ENCODE measurements at places on chromosomes 12 and 14.

GRCh38 chr12:24599736-24600135 lies 349.2 kb downstream of the BCAT1 start:
- DNase-seq: no peak

- no peak for DNase-seq
Observed at GRCh38 chr12:23535441-23535840, 414.0 kb downstream of the SOX5 start.

- no peak for DNase-seq
Observed at GRCh38 chr12:130573766-130574165, 142.3 kb downstream of the RIMBP2 start.

GRCh38 chr14:101007004-101007614 lies 103.6 kb upstream of the RTL1 start:
- no peak for DNase-seq

- no peak for DNase-seq
Observed at GRCh38 chr12:27709932-27710591, 570 bp upstream of the MRPS35 start.

DNA sequence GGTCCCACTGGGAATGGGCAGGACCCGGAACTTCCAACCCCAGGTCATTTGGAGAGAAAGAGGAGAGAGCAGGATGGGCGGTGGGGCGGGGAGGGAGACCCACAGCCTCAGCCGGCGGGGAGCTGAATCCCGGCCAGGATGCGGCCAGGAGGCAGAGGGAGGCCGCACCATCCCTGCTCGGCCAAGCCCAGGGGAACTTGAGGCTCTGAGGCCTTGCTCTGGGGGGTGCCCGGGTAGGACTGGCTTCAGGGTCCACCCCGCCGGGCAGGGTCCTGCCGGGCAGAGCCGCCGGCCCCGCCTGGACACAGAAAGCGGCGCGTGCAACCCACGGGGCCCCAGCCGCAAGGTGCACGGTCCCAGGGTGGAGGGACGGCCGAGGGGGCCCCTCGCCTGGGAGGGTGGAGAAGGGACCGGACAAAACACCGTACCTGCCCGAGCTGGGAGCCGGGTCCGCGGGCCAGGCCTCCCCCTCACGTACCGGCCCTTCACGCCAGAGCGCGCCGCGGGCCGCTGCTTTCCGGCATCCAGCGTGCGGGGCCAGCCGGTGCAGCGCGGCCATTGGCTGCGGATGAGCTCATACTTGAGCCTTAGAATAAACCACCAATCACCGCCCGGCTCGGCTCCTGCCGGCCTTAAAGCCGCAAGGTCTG lies at the start of gene RPS6KL1:
Gene RPS6KL1 (minus strand): TSS at position 509 of the 650 bp plus-strand sequence. CDS start 1,719 bp downstream, outside the sequence.
- peak; percentile 67 for DNase-seq

DNA sequence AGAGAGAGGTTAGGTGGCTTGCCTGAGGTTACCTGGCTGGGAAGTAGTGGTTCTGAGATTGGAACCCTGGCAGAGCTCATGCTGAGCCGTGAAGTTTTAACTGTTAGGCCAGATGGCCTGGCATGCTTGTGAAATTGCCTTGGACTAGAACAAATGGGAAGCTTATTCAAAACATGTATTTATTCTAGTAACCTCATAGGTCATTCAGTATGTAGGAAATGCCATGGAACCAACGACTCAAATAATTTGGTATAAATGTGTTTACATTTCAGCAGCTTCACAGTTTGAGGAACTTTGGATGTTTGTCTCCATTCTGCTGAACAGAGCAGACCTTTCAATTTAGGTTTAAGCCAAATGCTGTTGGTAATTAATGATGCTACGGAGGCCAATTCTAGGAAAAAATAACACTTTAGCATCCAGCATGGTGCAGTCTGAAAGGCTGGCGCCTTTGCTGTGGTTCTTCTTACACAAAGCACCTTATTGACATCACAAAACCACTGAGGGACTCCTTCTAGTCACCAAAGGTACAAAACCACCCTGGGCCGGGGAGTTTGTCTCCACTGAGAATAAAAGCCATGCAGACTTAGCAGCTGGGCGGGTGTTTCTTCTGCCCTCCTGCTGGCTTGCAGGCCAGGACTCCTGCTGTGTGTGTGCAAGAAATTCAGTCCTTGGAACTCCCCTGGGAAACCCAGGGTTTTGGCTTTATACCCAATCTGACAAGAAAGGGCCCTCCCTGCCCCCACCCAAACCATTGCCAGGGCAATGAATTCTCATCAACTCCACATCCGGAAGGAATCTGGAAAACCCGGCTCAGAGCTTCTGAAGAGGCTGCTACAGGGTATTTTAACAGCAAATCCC lies 64.2 kb downstream of the ELK3 start:
- no peak for DNase-seq
